NCI-H345 (cell line): ENCODE measurements at places on chromosomes 16 and 17.
A peak's percentile ranks its signal among the peaks of the same experiment; 100 is the strongest.

- DNase-seq: no peak
These were observed 78.4 kb downstream of the TRIM37 start for GRCh38 chr17:59028328-59028727.

DNA sequence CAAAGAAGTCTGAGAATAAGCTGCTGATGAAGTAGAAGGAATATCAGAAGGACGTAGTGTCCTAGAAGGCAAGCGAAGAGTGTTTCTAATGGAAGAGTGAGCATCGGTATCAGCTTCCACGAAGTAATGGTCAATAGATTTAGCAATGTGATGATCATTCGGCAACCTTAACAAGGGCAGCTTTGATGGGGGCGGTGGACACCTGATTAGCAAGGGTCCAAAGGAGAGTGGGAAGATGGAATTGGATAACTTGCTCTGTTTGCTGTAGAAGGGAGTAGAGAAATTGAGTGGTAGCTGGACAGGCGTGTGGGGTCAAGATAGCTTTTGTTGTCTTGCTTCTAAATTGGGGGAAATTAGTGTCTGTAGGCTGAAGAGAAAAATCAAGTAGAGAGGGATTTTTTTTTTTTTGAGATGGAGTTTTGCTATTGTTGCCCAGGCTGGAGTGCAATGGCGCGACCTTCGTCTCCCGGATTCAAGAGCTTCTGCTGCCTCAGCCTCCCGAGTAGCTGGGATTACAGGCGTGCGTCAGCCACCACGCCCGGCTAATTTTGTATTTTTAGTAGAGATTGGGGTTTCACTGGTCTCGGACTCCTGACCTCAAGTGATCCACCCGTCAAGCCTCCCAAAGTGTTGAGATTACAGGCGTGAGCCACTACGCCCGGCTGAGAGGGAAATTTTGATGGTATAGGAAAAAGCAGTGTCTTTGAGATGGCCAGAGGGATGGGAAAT lies 13.9 kb upstream of the HES7 start:
- no peak for DNase-seq

GRCh38 chr17:58310511-58311428 lies 17.8 kb downstream of the TSPOAP1 start:
- DNase-seq: no peak

GRCh38 chr17:37174205-37174604 lies 201.6 kb upstream of the C17orf78 start:
- no peak for DNase-seq

- DNase-seq: no peak
These were observed 212.3 kb downstream of the SHISA9 start for GRCh38 chr16:13113741-13114140.

DNA sequence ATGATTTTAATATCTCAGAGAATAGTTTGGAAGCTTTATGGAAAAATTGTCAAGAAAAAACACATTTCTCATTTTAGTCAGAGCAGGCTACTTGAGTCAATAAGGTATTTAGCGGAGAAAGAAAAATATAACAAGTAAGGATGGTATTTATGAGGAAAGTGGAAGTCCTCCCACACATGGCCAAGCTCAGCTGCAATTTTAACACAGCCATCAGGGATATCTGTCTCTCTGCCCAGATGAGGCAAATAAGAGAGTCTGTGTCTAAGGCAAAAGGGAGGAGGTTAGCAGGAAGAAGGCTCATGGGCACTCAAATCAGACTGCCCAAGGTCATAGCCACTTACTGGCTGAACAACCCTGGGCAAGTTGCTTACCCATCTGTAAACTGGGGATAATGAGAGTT lies 5.2 kb upstream of the CMTM2 start:
- DNase-seq: no peak

DNA sequence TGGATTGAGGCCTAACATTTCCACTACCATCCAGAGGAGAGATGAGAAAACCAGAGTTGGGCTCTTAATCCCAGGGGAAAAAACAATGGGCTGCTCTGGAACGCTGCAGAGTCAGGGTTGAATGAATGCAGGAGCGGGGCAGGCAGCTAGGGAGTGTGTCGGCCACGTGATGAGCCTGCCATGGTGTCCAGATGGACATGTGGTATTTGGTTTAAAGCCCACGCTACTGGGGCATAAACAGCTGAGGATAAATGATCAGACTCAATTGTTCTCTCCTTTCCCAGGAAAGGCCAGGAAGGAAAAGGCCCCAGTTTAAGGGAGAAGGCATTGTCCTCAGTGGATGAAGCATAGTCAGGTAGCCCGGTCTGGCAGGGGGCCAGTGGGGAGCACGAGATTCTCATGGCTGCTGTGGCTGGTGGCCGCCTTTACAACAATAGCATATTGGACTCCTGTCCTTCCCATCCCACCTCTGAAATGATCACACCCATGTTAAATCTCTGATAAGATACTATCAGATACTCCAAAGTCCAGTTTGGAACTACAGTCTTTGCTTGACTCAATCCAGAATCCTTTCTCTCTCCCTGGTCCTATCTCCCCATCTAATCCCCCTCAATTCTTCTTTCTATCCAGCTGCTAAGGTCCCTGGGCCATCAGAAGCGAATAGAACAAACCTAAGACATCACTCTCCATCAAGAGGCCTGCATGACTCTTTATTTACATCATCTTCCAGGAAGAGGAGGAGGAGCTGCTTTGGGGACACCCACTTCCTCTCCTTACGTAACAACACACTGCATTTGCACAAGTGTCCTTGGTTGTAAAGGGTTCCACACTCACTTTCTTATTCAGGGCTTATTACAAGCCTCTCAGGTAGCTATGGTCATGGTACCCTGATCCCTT lies 20.4 kb downstream of the CA4 start:
- DNase-seq: no peak

- no peak for DNase-seq
These were observed 23.5 kb downstream of the TADA2A start for GRCh38 chr17:37430051-37430627.

GRCh38 chr16:16016388-16016964 lies 67.1 kb downstream of the ABCC1 start:
- DNase-seq: no peak

DNA sequence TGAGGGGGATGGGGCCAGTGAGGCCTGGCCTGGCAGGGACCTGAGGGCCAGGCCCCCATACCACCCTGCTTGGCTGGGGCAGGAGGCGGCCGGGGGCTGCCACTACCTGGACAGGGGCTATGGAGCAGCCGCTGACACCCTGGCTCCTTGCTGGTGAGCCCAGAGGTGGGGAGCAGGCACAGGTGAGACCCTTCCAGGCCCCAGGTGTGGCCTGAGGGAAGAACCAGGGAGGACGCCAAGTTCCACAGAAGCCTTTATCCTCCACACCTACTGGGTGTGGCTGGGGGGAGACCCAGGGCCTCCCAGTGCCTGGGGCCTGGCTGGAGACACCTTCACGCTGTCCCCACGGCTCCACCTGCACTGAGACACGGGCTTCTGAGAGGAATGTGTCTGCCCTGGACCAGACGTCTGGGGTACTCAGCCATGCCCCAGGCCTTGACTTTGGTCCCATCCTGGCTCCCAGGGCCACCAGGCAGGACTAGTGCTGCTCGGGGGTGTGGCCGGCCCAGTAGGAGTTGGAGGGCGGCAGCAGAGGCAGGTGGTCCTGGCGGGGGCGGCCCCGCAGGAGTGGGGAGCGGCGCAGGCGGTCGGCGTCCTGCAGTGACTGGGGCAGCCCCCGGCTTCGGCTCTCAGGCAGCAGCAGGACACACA lies 4.7 kb downstream of the SLC22A31 start:
- DNase-seq: no peak

DNA sequence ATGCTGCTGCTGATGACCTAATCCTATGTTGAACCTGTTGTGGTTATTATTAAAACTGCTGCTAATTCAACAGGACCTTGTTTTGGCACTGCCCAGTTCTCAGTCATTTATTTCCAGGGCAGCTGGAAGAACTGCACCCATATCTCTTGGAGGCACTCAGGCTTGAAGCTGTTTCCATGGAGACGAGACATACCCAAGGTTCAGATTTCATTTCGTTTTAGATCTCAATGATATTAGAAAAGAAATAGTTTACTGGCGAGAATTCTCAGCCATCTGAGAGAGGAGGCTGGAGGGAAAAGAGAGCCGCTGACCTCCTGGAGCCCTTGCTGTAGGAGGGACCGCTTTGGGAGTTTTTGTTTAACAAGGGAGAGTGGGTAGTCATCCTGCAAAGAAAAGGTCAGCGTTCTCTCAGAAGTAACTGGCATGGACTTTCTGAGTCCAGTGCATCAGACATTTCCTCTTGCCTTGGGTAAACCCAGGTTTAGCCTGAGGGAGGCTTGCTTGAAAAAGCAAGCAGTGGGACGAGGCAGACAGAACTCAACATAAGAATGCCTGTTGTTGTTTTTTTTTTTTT lies 75.4 kb downstream of the YPEL2 start:
- no peak for DNase-seq

GRCh38 chr17:57236686-57237299 lies 19.5 kb upstream of the MSI2 start:
- DNase-seq: no peak

DNA sequence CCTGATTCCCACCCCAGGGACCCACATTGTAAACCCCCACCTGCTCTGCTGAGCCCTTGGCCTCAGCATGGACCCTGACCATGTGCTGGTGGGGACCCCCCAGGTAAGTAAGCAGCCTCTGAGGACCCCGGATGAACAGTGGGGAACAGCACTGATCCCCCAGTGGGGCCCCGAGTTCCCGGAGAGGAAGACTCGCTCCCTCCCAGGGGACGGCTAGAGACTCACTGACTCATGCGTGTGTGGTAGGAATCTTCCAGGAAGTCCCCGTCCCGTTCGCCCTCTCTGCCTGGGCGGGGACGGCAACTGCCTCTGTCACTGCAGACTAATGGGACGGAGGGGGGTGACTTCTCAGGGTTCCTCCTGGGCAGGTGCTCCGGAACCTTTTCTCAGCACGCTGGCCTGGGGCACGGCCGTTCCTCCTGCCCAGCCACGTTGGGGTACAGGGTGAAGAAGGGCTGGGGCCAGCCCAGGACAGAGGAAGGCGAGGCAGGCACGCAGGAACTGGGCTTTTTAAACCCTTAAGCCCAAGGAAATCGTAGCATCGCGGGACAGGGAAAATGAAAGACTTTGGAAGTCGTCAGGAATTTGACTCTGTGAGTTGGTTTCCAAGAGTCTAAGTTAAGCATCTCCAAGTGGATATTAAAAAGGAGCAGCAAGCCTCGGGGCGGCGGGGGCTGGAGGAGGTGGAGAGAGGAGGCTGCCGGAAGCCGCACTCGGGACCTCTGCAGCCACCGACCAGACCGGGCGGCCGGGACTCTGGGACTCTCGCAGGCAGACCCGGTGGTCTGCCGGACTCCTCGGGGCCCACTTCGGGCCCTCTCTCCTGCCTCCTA lies 178.7 kb downstream of the SEC14L1 start:
- DNase-seq: no peak

GRCh38 chr17:5665164-5665563 lies 80.9 kb upstream of the NLRP1 start:
- no peak for DNase-seq

DNA sequence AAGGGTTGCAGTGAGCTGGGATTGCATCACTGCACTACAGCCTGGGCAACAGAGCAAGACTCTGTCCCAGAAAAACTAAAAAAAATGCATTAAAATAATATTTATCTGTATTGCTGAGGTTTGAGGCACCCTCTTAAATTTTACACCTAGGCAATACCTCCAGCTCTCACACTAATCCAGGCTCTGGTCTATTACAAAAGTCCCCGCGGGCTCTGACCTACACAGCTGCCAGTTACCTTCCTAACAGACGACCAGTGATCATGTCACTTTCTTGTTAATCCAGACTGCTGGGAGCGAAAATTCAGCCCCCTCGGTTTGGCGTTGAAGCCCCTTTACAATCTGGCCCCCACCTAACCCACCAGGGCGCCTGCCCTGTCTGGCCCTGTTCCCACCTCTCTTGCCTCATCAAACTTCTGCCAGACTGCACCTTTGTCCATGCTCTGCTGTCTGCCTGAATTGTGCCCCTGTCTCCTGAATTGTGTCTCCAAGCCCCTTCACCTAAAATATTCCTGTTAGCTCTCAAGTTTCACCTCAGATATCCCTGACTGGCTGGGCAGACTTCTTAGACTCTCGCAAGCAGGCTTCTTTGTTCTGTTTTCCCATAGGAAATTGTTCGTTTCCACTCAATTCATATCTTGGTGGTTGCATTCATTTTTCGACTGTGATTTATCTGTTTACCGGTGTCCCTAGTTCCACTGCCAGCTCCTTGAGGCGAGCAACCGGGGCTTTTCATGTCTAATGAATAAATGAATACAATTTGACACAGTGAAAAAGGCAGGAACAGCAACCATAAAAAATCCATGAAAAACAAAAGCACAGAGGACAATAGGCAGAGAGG lies 65.9 kb downstream of the PITPNC1 start:
- no peak for DNase-seq

DNA sequence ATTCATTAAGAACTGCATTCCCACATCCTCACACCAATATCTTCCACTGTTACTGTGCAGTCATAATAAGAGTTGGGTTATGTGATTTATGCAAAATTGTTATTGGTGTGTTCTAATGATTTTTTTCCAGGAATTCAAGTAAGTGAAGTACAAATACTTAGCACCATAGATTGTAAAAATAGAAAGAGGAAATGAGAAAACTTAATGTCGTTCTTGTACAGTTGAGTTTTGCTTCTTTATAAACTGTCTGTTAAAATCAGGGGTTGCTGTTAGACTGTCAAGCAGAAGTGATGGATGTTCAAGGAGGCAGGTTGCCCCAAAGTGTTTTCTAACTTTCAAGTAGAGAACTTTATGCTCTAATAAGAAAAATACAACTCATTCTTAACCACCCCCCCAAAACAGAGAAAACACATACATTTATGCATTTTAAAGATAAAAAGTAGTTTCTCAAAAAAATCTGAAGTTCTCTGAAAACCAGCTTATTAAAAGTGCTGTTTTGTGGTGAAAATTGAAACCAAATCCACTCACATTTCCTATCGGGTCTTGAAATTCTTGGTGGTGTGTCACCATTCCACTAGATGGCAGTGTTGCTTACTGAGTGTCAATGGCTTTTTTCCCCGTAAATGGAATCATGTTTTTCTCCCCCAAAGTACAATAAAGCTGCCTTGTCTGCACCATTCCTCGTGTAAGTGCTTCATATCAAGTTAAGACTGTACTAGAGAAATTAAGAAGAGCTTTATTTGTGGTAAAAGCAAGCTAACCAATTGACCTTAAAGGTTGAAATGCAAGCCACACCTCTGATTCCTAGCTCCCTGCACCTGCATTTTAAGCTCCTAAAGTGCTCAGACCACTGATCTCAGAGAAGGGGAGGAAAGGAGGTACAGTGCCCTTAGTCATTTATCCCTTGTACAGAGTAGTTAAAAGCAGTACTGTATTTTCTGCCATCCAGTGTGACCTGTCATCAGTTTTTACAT lies 4.7 kb upstream of the IGSF6 start:
- peak; percentile 37 for DNase-seq

DNA sequence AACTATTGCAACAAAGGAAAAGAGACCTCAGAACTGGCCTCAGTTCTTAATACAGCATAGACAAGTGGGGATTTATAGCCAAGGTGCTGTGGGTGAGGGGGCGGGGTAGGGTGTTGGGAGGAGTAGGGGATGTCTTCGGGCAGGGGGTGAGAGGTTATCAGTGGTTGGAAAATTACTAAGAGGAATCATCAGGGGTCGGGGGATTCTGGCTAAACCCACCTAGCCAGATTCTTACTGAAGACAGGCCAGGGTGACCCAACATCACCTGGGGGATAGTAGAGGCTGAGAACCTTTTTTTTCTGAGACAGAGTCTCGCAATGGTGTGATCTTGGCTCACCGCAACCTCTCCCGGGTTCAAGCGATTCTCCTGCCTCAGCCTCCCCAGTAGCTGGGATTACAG lies 32.6 kb downstream of the HS3ST3B1 start:
- DNase-seq: no peak
